ENCODE measurements at places on chromosomes 13 and 19.

GRCh38 chr13:60869225-60869624, 472.2 kb downstream of the TDRD3 start:
- no peak for DNase-seq

GRCh38 chr13:80337288-80338081, 3.4 kb downstream of the SPRY2 start:
- DNase-seq = no peak

- peak; percentile 4 for DNase-seq
Measured at GRCh38 chr13:34000955-34001354, 183.0 kb downstream of the RFC3 start.

DNA sequence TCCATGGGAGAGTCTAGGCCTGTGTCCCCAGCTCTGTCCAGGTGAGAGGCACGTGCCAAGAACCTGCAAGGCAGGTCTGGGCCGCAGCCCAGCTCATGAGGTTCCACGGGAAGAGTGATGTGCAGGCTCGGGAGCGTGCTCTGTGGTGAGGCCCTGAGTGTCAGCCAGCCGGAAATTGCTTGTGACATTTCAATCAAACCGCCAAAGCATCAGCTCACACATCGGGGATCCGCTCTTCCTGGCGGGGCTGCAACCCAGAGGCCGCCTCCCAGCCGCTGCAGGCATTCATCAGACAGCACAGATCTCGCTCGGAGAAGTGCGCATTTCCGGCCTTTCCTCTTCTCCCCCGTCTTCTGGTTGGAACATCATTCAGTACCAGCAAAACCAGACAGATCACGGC, 109.3 kb downstream of the KDM4B start:
- DNase-seq = no peak

DNA sequence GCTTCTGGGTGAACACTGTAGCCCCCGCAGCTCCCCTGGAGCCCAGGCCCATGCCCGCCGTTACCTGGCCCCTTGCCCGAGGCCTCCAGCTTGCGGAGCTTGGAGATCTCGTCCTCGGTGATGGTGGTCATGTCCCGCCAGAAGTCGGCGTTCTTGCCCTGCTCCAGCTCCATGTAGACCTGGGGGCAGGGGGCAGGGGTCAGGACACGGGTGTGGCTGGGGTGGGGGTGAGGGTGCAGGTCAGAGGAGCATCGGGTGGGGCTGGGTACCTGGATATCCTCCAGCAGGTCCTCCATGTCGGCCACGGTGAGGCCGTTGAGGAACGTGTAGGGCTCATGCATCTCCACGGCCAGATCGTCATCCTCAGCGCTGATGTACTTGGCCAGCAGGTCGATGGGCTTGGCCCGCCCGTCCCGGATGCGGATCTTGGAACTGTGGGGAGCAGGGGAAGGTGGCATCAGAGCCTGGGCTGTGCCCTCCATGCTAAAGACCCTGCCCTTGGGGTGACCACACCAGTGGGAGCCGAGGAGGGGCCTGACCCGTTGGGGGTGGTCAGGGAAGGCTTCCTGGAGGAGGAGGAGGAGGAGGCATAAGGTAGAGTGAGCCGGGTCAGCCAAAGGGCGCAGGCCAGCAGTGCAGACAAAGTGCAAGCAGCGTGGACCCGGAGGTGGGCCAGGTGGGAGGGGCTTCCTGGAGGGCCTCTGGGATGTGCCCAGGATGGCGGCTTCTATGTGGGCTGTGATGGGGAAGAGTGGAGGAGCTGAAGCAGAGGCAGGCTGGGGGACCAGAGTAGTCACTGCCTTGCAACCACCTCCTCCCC, 7.6 kb downstream of the CACTIN start:
- no peak for DNase-seq

GRCh38 chr13:56713656-56714055, 427.1 kb upstream of the PRR20A start:
- no peak for DNase-seq

DNA sequence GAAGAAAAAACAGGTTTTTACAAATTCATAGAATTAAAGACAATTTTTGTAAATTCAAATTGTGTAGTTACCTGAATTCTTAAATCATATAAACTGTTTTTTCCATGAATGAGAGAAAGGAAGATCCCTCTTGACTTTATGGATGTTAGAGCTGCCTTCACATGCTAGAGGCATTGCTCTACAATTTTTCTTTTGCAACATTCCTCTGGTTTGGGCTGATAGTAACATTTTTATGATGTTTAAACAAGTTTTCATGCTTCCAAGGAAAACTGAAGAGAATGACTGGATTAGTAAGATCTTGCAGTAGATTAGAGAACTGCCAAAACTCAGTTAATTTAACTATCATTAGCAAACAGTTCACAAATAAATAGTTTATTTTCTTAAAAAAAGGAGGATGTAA, 250.6 kb downstream of the GPC6 start:
- DNase-seq = no peak

- DNase-seq = no peak
Measured at GRCh38 chr13:110217085-110217484, 89.9 kb downstream of the COL4A1 start.

DNA sequence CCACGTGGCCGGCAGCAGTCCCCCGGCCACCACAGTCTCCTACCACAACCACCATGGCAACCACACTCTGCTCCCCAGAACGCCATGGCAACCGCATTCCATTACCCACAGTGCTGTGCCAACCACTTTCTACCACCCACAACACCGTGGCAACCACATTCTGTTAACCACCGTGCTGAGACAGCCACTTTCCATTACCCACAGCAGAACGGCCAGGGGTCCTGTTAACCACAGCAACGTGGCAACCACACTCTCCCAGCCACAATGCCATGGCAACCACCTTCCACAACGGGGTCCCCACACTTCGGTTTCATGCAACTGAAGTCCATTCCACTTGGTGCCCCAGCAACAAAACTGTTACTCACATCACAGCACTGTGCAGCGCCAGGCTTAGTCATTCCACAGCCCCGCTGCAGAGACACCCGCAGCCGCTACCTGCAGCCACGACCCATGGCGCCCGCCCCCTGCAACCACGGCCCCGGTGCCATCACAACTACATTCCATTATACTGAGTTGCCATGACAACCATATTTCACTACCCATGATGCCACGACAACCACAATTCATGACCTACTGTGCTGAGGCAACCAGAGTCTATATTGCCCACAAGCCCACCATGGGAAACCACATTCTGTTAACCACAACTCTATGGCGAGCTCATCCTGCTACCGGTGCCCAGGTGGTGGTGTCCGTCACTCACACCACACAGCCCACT, 10.0 kb downstream of the DPF1 start:
- DNase-seq = no peak

- DNase-seq = no peak
Measured at GRCh38 chr13:48038761-48039160, 1.2 kb downstream of the NUDT15 start.

- DNase-seq = no peak
Measured at GRCh38 chr13:88257706-88258105, 586.5 kb downstream of the SLITRK5 start.

DNA sequence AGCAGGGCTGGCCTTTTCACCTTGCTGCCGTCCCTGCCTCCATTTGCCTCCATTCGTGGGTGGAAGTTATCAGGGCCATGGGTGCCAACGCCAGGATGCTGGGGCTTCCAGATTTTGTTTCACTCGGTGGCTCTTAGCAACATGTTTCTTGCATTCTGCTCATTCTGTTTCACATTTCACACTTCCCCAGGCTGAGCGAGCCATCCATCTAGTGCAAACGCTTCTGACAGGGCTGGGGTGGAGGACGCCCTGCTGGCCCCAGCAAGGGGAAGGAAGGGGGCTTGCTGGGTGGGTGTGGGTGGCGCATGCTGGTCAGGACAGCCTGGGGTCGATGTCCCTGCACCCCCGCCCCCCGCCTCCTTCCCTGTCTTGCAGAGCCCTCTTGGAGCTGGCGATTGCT, 165.2 kb downstream of the URI1 start:
- no peak for DNase-seq

DNA sequence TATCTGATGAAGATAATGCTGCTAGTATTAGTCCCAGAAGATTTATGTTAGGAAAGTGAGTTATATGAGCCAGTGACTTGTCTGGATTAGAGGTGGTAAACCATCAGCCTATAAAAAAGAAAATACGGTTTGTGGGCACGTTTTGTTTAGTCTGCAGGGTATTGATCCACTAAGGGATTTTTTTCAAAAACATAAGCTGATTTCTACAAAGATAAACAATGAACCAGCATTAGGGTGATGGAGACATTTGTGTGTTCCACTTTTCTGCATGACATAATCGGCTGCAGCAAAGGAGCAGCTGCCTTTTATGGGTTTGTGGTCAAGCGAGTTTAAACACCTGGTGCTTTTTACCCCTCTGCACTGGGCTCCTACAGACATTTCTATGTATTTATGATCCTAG, 836.4 kb upstream of the GPC6 start:
- DNase-seq = peak; percentile 88

DNA sequence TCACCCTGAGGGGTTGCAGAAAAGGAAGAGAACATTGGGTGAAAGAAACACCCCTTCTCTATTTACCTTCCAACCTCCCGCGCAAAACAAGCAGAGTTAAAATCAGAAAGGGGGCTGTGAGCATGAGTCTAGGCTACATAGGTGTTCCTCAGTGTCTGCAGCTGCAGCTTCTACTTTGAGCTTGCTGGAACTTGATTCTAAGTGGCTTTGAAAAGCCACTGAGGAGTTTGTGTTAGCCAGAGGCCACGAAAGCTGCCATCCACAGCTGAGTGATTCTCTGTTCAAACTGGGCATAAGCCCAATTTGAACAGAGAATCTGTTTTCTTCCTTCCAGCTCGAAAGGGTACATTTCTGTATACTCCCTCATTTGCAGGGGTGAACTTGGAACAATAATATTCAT, 343.9 kb downstream of the PCDH9 start:
- DNase-seq = peak; percentile 48

- DNase-seq = no peak
Measured at GRCh38 chr13:30479154-30479882, 13.6 kb upstream of the HMGB1 start.

GRCh38 chr19:8988204-8988603, 22.0 kb downstream of the MUC16 start:
- DNase-seq = no peak
